Posterior cingulate gyrus (tissue), 11 donors: ENCODE measurements at places on chromosomes 3 and 15.

DNA sequence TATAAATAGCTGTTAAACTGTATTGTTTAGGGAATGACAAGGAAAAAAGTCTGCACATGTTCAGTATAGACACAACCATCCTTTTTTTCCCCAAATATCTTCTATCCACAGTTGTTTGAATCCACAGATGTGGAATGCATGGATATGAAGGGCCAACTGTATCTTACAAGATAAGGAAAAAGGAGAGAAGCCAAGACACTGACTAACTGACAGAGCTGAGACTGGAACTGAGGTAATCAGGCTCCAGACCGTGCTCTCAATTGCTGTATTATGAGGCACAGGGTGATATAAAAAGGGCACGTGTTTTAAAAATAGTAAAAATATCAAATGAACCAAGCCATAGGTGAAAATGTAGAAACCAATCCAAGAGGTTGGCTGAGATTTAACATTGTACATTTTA is 49.0 kb downstream of the DHX36 start:
- DNase-seq: no peak

GRCh38 chr15:38490242-38490922 is 36.5 kb downstream of the FAM98B start:
- no peak for DNase-seq

GRCh38 chr3:20350449-20350848 is 164.4 kb upstream of the SGO1 start:
- DNase-seq: no peak

GRCh38 chr3:23589602-23590001 is 216.2 kb upstream of the UBE2E1 start:
- DNase-seq: no peak

DNA sequence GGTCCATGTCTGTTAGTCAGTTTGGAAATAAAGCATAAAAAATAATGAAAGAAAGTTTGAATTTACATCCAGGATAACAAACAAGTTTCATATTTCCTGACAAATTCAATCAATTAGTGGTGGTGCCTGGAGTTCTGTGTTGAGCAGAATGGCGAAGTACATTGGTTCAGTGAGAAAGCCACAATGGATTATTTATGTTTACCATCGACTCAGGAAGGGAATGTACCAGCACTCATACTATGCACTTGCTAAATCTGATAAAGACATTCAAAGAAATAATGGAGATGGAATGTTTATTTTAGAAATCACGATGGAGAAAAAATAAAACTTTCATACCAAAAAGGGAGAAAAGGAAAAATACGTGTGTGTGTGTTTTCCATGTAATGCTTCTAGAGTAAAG is 45.3 kb upstream of the MME start:
- DNase-seq: no peak

GRCh38 chr3:157204431-157204830 is 44.5 kb upstream of the CCNL1 start:
- DNase-seq: no peak

DNA sequence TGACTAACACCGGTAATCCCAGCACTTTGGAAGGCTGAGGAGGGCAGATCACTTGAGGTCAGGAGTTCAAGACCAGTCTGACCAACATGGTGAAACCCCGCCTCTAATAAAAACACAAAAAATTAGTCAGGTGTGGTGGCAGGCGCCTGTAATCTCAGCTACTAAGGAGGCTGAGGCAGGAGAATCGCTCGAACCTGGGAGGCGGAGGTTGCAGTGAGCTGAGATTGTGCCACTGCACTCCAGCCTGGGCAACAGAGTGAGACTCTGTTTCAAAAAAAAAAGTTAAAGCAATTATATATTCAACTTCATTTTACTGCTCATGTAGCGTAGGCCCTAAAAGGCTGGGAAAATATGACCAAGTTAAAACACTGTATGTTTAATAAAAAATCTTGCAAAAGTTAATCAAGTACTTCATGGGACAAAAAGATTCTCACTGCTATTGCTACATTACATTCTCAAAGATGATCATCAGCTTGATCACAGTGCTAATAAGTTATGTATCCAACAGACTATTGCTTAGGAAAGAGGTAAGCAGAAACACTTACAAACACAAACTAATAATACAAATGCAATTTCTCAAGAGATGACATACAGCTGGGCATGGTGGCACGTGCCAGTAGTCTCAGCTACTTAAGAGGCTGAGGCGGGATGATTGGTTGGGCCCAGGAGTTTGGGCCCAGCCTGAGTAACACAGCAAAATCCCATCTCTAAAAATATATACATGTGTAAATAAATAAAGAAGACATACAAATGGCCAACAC is 2.7 kb downstream of the COPS2 start:
- DNase-seq: no peak

- DNase-seq: no peak
These were observed 75.9 kb downstream of the FLNB start for GRCh38 chr3:58084166-58084565.

- no peak for DNase-seq
These were observed 15.1 kb downstream of the CXCR6 start for GRCh38 chr3:45958321-45958791.

DNA sequence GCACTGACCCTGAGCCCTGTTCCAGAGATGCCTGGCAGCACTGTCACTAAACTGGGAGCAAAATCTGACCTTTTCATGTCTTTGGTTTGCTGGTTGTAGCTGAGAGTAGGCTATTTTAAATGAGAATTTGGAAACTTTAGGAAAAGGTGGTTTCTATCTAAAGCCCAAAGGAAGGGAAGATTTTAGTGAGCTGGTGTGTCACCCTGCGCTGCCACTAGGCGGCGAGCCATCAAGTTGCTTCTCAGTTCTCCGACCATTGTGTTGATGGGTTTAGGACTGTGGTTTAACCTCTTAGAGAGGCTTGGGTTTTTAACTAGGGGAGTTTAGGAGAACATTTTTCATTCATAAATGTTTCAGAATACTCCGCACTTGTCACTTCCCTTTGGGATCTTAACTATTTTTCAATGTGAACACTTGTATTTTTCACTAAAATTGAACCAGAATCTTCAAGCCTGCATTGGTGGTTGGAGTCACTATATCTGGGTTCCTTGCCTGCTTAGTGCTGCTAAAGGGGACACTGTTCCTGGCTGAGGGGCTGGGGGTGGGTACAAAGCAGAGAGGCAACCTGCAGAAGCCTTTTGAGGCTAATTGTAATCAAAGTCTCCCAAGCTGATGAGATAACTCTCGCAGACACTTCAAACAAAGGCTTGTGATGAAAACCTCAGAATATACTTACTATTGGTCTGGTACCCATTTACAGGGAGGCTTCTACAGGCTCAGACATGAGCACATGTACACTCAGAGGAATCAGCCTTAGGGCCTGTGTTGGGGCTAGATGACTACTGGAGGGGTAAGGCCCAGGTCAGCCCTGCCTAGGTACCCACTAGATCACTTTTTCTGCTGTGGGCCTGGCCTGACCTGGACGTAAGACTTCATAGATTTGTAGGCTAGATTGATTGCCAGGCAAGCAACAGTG is 16.8 kb downstream of the EXOSC7 start:
- no peak for DNase-seq

DNA sequence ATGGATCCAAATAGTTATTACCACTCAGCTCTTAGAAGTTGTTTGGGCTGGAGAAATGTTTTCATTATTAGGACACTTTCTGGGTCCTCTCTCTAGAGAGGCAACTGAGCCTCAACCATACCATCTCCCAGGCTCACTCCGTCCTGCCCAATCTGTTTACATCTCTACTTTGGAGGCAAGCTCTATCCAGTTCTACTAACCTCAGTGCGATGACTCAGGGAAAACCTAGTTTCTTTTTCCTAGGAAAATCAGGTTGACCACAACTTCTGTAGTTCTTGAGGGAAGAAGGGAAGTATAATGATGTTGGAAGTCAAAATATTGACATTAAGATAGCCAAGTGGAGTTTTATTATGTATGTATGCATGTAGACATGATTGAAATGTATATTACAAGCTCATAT is 40.4 kb downstream of the LPP start:
- no peak for DNase-seq

GRCh38 chr3:177196456-177197040 is 734 bp downstream of the TBL1XR1 start:
- peak; percentile 15 for DNase-seq

DNA sequence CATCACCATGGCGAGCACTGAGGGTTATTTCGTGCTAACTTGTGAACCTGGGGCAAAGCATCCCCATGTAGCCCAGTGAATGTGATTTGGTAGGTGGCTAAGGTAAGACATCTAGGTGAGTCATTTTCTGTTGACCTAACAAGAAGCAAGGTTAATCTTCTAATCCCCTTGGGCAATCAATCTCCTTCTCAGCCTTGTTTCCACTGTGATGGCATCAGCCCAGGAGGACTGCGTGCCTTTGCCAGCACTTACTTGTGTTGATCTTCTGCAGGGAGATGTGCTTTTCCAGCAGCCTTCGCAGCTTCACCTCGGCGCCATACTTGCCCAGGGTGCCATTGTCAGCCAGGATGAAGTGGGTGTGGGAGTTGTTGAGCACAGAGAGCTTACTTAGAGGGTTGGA is 35.7 kb downstream of the TRPM1 start:
- DNase-seq: no peak

GRCh38 chr3:19155375-19155774 is 7.1 kb downstream of the KCNH8 start:
- DNase-seq: no peak

- no peak for DNase-seq
These were observed 5.5 kb downstream of the SMAD6 start for GRCh38 chr15:66707310-66708082.

GRCh38 chr3:47433796-47434195 is 41.9 kb downstream of the SCAP start:
- no peak for DNase-seq

DNA sequence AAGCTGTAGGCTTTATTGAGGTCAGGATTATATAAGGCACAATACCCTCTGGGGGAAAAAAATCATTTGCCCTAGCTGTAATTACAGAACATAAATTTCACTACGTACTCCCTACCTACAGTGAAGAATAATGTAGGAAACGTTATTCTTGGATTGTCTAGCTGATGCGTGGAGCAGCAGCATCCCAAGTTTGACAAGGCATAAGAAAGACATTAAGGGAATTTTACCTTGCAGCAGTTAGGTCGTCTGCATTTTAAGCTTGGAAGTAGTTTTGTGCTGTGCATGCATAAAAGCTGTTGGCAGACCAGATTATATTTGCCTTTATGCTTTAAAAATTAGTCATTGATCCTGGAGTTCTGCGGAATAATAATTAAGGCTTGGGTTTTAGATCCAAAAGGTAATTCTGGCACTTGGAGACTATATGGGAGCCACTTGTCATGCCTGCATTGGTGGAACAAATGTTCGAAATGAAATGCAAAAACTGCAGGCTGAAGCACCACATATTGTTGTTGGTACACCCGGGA is 2.2 kb downstream of the EIF4A2 start:
- no peak for DNase-seq

DNA sequence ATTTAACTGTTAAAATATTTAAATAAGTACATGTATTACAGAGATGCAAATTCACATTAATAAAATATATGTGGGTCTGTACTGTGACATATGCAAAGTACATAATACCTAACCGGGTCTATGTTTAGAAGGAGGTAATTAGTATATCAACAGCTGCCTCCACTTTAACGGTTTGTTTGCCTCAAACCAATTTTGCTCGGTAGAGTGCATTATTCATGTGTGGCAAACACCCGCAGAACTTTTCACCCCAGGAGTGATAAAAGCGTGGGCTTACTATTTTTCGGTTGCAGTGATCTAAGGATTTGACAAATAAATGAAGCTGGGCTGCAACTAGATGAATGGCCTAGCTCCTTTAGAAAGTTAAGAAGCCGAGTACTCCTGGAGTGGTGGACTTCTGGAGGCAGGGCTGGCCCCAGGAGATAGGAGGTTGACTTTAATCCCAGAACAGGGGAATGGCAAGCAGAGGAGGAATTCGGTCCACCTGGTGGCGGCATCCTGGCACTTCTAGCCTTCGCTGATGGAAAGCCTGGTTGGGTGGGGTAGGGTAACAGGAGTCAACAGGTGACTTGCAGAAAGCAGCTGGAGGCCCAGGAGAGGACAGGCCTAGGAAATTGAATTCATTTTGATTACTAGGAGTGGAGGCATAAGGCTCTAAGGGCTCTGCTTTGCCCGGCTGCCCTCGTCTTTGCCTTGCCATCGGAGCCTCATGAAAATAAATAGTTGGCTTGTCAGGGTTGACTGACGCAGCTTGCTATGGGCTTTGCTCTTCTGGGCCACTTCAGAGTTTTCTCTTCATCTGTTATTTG is 2.4 kb downstream of the SLCO3A1 start:
- peak; percentile 90 for DNase-seq

DNA sequence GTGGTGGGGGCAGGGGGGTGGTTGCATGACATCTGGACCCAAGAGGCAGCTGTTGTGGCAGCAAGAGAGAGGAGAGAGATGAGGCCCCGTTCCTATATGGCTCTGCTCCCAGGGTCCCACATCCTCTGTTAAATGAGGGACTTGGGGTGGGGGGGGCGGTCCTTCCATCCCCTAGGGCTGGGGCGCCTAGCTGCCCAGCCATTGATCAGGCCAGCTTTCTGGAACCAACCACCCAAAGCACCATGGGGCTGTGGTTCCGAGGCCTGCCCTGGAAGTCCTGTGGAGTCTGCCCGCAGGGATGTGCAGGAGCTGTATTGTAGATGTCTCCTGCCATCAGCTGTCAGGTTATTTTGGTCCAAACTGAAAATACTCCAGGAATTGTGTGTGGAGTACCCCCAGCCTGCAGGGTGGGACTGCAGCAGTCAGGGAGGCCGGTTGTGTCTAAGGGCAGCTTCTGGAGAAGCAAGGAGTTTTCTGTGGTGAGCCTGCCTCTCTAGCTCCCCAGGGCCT is 5.2 kb downstream of the FURIN start:
- no peak for DNase-seq

- no peak for DNase-seq
These were observed 236.3 kb downstream of the CNTN4 start for GRCh38 chr3:2334921-2335320.

GRCh38 chr3:146156666-146157314 is 4.2 kb downstream of the PLOD2 start:
- no peak for DNase-seq

DNA sequence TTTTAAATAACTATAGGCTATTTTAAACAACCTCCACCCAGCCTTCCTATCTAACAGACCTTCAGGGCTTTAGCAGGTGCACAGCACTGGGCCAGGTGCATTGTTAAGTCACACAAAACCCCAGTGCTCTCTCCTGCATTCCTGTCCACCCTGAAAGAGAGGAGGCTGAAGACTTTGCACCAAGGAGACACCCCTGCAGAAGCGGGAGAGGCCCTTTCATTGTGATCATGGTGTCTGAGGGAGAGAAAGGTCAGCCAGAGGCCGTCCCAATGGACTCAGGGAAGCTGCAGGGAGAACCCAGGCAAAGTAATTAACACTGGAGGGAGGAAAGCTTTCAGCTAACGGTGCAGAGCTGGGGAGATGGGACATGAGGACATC is 5.2 kb downstream of the LRIG1 start:
- no peak for DNase-seq

DNA sequence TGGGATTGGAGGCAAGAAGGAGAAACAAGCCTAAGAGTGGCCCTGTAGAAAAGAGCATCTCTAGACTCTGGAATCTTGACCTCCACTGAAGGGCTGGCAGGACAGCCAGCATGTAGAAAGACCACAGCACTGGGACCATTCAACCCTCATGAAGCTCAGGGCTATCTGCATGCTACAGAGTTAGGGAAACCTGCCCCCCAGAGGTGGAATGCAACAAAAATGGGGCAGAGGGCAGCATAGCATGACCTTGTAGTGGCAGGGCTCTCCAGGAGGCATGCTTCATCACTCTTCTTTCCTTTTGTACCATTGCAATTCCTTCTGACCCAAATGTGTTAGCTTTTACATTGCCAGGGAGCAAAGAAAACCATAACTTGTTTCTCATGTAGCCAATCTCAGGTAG is 445.4 kb downstream of the EPHB1 start:
- DNase-seq: no peak
